ENCODE measurements at places on chromosomes 3 and 15.

DNA sequence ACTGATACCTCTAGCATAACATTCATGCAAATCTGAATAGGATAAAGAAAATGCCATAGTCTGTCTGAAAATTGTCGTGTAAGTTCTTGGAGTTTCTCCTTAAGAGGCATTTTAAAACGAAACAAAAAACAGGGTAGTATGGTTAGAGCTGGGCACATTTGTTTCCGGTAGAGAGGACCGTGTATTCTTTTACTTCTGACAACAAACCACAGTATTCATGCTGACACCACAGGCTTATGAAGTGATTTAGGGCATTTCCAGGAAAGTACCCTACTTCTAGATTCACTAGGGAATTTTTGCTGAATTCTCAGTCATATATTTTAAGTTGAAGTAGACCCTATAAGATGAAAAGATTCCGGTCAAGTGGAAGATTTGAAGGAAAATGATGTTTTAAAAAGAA, 541.3 kb downstream of the UNC13C start:
- no peak for DNase-seq

DNA sequence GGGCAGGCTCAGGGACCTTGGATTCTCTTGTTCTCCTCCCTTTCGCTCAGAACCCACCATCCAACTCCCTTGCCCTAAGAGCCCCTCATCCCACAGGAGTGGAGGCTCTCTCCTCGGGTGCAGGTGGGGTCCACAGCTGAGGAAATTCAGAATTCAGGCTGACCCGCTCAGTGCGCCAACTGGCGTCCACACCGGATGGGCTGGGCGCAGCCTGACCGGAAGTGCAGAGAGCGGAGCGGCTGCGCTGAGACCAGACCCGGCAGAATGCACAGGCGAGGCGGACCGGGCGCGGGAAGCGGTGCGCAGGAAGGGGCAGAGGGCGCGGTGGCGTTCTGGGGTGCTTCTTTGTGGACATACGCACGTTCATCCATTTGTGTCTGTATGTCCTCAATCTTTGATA, 210.4 kb upstream of the NDN start:
- DNase-seq: no peak

- DNase-seq: no peak
Observed at GRCh38 chr3:57078344-57078634, 17.8 kb downstream of the SPATA12 start.

DNA sequence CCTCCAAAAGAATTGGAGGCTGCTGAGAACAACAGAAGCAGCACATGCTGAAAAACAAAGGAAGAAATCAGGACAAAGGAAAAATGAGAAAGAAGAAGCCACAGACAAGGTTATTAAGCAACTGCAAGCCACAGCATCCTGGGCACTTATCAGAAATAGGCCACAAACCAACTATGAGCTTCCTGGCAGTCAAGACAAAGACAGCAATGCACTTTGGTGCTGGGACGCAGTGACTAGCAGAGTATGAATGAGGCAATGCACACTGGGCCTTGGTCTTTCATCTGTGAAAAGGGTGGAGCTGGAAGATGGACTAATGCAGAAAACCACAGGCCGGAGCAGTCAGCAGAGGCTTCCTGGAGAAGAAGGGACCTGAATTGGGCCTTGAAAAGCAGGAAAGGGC, 56.0 kb upstream of the LINGO1 start:
- DNase-seq: no peak

- no peak for DNase-seq
Observed at GRCh38 chr3:33962396-33962795, 164.0 kb downstream of the PDCD6IP start.

DNA sequence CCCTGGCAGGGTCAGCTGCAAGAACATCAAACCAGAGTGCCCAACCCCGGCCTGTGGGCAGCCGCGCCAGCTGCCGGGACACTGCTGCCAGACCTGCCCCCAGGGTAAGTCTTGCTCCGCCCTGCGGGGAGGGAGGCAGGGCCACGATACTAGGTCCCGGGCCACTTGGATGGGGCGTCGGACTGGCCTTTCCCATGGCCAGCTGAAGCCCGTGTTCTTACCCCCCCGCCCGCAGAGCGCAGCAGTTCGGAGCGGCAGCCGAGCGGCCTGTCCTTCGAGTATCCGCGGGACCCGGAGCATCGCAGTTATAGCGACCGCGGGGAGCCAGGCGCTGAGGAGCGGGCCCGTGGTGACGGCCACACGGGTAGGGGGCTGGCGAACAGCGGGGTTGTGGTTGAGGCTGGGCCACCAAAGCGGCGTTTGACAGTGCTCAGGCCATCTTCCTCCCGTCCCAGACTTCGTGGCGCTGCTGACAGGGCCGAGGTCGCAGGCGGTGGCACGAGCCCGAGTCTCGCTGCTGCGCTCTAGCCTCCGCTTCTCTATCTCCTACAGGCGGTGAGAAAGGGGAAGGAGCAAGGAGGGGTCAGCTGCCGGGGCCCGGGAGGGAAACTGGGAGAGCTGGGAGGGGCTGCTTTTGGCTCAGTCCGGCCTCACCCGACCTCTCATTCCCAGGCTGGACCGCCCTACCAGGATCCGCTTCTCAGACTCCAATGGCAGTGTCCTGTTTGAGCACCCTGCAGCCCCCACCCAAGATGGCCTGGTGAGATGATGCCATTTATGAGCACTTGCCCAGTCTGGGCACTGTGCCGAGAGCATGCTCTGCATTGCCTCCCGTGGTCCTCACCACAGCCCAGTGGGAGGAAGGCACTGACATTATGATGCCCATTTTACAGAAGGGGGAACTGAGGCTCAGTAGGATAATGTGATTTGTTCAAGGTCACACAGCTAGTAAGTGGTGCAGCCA, 1.7 kb downstream of the CHRD start:
- no peak for DNase-seq

GRCh38 chr3:37670961-37671483, 190.7 kb upstream of the CTDSPL start:
- no peak for DNase-seq

DNA sequence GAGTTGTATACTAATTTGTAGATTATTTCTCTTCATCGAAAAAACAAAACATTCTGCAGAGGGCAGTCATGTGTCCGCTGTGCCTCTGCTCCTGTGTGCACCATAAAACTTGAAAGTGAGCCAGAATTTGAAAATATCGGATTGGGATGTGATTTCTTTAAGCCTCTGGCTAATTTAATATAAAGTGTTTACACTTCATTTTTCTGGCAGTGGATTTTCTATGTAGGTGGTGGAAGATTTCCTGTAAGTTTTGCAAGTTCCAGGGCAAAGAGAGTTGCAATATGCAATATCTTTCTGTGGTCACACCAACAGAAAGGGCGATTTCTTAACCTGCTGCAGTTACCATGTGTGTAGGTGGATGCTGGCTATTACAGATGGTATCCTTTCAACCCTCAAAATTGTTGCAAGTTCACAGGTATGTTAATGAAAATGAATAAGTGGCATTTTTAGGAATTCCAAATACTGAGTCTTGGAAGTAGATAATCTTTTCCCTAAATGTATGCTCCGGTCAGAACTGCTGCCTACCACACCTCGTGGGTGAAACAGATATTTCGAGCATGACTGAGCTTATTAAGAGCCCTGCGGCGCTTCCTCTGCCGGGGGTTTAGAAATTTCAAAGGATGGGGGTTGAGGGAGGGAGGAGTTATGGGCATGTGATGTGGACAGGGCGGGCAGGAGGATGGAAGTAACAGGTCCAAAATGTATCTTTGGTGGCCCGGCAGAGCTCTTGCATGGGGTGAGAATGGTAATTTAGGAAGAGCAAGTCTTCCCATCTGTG, 134.0 kb downstream of the PGPEP1L start:
- peak; percentile 79 for DNase-seq

All from PC-9 (cell line).